ENCODE measurements at places on chromosomes 12 and 14. TPM values are rescaled to one million over a fixed set of nuclear protein-coding genes. Genes with fewer than 3 reads are reported as not detected.

Gene RILPL2
- total RNA-seq: 7.6 TPM

GRCh38 chr14:46245276-46245675 is 406.3 kb downstream of the RPL10L start:
- no peaks in the 10 kb centered on the region for H3K27me3 ChIP-seq
- H3K4me3 ChIP-seq: no peak overlapping the region
- no peaks in the 10 kb centered on the region for H3K36me3 ChIP-seq
- no peak for DNase-seq
- no peaks in the 10 kb centered on the region for H3K4me1 ChIP-seq

GRCh38 chr14:24064856-24065255 is 6.5 kb upstream of the CPNE6 start:
- no peak overlapping the region for H3K4me3 ChIP-seq
- H3K36me3 ChIP-seq: no peaks in the 10 kb centered on the region
- no peak for DNase-seq
- no peaks in the 10 kb centered on the region for H3K27me3 ChIP-seq

GRCh38 chr12:31650918-31651317 is 8.6 kb upstream of the ETFBKMT start:
- H3K27ac ChIP-seq: no peak overlapping the region
- H3K4me3 ChIP-seq: no peak overlapping the region
- H3K36me3 ChIP-seq: no peaks in the 10 kb centered on the region
- H3K4me1 ChIP-seq: peaks cover 12% of the 10 kb centered on the region
- no peak for DNase-seq

- H3K36me3 ChIP-seq: peaks cover 72% of the 10 kb centered on the region
- H3K27me3 ChIP-seq: no peaks in the 10 kb centered on the region
- no peak overlapping the region for H3K4me3 ChIP-seq
- H3K4me1 ChIP-seq: peaks cover 14% of the 10 kb centered on the region
These were observed 67.4 kb downstream of the LGMN start for GRCh38 chr14:92680781-92681650.

DNA sequence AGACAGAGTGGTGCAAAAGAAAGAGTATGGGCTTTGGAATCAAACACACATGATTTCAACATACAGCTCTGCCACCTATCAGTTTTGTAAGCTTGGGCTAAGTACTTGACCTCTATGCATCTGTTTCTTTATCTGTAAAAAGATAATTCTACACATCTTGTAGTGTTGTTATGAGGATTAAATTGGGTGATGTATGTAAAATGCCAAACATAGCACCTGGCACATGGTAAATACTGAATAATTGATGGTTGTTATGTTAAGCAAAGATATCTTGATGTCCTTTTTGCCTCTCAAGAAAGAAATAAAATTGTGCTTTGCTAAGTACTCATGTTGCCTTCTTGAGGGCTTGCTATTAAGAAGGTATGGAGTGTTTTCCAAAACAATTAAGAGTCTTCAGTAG is 2.3 kb upstream of the CSRP2 start:
- H3K36me3 ChIP-seq: no peaks in the 10 kb centered on the region
- no peak overlapping the region for H3K4me3 ChIP-seq
- H3K4me1 ChIP-seq: peaks cover 34% of the 10 kb centered on the region
- H3K27me3 ChIP-seq: no peaks in the 10 kb centered on the region
- DNase-seq: no peak

GRCh38 chr12:131087302-131087818 is 133.7 kb downstream of the ADGRD1 start:
- peaks cover 43% of the 10 kb centered on the region for H3K36me3 ChIP-seq
- H3K4me3 ChIP-seq: no peak overlapping the region
- H3K27ac ChIP-seq: no peak overlapping the region
- H3K4me1 ChIP-seq: no peaks in the 10 kb centered on the region
- no peak for DNase-seq
- H3K27me3 ChIP-seq: no peaks in the 10 kb centered on the region

DNA sequence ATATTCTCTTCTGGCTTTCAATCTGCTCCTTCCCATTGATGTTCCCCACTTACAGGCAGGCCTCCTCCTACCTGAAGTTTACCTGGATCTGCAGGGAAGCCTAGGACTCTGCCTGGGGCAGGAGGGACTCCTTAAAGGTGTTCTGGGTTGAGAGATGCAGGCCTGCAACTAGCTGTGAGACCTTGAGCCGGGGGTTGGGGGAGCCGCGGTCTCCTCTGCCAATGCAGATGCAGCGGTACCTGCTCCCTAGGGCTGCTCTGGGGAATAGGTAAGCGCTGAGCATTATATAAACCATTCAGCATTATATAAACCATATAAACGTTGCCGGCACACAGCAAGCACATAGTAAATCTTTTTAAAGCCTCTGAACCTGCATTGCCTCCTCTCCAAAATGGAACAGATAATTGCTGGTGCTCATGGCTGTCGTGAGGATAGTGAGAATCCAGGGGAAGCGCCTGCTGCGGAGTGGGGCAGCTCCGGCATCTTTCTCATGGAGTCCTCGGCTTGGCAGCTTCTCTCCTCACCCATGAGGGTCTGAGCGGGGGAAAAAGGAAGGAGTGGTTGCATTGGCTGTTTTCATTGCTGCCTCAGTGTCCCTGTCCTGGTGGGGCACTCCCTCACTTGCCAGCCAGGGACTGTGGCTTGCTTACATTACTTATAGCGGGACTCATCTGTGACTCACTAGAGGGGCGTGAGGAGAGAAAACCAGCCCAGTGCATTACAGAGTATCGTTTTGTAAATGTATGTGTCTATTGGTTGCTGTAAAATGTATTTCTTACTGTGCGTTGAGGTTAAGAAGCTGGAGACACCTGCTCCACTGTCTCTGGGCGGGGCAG is 12.5 kb upstream of the KRT80 start:
- DNase-seq: no peak
- H3K4me1 ChIP-seq: peaks cover 24% of the 10 kb centered on the region
- no peaks in the 10 kb centered on the region for H3K36me3 ChIP-seq
- no peak overlapping the region for H3K4me3 ChIP-seq

DNA sequence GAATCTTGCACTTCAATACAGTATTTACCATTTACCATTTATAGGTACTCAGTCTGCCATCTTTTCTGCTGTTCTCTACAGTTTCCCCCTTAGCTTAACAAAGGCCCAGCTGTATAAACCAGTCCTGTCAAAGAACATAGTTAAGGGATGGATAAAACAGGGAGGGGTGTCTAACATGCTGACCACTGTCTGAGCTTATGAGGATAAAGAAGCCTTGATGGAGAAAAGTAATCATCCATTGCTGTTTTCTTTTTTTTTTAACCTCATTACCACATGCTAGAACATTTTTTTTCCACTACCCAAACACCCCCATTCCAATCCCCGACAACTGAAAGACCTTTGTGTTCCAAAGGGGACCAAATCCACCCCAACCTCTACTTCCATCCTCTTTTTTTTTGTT is 39.9 kb downstream of the SOX5 start:
- H3K36me3 ChIP-seq: no peaks in the 10 kb centered on the region
- H3K4me3 ChIP-seq: no peak overlapping the region
- no peak for DNase-seq

DNA sequence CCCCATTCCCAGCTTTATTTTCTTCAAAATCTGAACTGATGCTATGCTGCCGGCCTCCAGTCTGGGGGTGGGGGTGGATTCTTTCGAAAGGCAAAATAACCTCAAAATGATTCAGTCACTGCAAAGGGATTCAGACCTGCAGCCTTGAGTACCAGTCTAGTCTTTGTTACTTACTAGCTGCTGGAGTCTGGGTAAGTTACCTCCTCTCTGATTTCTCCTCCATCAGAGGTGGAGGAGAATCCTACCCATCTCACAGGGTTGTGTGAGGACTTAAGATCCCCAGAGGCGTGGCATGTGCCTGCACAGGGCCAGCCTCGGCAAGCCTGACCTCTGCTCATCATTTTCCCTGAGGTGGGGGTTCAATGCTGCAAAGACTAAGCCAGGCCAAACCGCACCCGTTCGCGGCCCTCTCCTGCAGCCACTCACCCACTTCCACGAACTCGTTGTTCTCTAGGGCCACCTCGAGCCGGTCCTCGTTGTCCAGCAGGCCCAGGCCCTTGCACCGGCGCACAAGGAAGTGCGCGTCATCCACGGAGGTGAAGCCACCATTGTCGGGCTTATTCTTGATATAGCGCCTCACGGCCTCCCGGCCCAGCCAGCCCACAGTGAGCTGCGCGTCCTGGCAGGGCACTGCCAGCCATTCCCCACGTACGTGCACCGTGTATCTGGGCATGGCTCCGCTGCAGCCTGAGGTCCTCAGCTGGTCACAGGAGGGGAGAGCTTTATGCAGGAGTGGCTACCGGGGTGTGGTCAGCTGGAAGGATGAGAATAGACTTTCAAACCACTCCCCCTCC is 709 bp downstream of the HAL start:
- H3K4me3 ChIP-seq: no peak overlapping the region
- no peak overlapping the region for H3K27ac ChIP-seq
- H3K36me3 ChIP-seq: peaks cover 4% of the 10 kb centered on the region
- no peaks in the 10 kb centered on the region for H3K4me1 ChIP-seq

Data from esophagus muscularis mucosa (tissue), 4 donors.